A549 treated with GW870086 at 1 μM for 4 hours (cell line): ENCODE measurements at places on chromosomes 5 and 9. TPM values are rescaled to one million over a fixed set of nuclear protein-coding genes. Genes with fewer than 3 reads are reported as not detected.

Gene LIFR
- 4.3 to 8.4 TPM (median 7.3 TPM) in 5 replicates for total RNA-seq

Gene GABBR2
- total RNA-seq, result 0.06 to 0.45 TPM (median 0.15 TPM) in 5 replicates

Gene MUSK
- not detected in 5 replicates for total RNA-seq

Gene BRD9
- 33.9 to 43.3 TPM (median 40.3 TPM) in 5 replicates for total RNA-seq

Gene ANKRA2
- total RNA-seq, result 6.7 to 11.8 TPM (median 11.4 TPM) in 5 replicates

Gene SHB
- total RNA-seq, result 37.8 to 54.5 TPM (median 52.7 TPM) in 5 replicates

Gene MELK
- 62.8 to 78.4 TPM (median 68.5 TPM) in 5 replicates for total RNA-seq

Gene TAF11L13
- total RNA-seq, result not detected in 5 replicates

Gene PLAA
- 27.8 to 37.6 TPM (median 33.0 TPM) in 5 replicates for total RNA-seq

Gene WNK2
- 4.1 to 9.0 TPM (median 6.2 TPM) in 5 replicates for total RNA-seq
